Mesenteric fat pad (tissue), 1 donor: ENCODE measurements at places on chromosomes 1 and 21. TPM values are rescaled to one million over a fixed set of nuclear protein-coding genes. Genes with fewer than 3 reads are reported as not detected.

- DNase-seq: no peak
Observed at GRCh38 chr1:176187001-176187400, 20.1 kb downstream of the COP1 start.

GRCh38 chr1:67061266-67061665 lies 7.3 kb upstream of the SLC35D1 start:
- DNase-seq: no peak

Gene PTPN7
- total RNA-seq: 3.0 TPM

DNA sequence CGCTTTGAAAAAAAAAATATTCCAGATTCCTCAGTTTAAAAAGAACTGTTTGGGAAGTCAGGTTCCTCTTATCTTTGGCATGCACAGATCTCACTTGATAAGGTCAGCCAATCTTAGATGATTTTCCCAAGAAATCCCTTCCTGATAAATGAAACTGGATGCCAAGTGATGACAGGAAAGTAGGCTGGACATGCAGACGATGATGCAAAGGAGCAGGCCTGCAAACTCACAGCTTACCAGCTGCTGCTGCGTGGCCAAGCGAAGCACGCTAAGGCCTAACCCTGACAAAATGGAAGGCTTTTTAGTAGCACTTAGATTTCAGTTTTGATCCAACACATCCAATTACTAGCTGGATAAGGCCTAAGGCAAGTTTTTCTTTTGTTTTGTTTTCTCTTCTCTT lies 10.1 kb downstream of the TADA1 start:
- DNase-seq: no peak

DNA sequence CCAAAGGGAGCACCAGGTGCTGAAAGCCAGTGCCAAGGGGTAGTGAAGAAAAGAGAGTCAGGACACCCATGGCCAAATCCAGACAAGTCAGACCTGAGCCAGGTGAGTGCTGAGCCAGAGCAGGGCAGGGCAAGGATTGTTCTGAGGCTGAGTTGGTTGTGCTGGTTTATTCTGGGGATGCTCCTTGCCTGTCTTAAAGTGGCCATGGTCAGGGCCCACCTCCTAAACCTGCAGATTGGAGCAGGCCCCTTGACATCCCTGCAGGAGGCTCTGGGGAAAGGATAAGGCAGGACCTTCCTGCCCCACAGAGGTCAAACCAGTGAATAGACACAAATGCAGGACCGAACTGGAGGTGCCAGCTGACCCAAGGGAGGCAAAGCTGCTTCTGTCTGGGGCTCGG lies 138.4 kb downstream of the HIVEP3 start:
- DNase-seq: no peak

Gene SH2D5
- 0.22 TPM for total RNA-seq

Gene MRPS6
- total RNA-seq: 69.3 TPM

DNA sequence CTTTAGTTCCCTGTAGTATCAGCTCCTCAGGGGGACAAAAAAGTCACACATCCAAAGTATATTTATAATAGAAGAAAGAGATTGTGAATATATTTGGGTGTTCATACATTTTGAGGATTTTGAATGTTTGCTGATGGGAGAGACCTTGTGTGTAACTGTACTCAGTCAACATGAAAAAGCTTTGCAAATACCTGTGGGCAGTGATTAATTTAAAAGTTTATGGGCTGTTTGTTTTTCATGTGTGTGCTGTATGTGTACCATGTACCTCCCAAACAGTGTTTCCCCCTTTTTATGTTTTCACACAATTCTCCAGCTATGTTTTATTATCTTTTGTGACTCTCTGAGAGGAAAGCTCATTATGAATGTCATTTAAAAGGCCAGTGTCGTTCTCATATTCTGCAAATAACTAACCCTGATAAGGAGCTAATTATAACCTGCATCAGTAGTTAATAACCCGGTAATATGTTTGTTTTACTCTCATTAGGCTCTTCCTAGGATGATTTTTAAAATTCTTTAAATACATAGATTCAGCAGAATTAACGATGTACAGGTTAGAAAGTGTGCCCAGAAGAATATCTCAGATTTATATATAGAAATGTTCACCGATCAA lies 271.5 kb downstream of the NFIA start:
- no peak for DNase-seq

DNA sequence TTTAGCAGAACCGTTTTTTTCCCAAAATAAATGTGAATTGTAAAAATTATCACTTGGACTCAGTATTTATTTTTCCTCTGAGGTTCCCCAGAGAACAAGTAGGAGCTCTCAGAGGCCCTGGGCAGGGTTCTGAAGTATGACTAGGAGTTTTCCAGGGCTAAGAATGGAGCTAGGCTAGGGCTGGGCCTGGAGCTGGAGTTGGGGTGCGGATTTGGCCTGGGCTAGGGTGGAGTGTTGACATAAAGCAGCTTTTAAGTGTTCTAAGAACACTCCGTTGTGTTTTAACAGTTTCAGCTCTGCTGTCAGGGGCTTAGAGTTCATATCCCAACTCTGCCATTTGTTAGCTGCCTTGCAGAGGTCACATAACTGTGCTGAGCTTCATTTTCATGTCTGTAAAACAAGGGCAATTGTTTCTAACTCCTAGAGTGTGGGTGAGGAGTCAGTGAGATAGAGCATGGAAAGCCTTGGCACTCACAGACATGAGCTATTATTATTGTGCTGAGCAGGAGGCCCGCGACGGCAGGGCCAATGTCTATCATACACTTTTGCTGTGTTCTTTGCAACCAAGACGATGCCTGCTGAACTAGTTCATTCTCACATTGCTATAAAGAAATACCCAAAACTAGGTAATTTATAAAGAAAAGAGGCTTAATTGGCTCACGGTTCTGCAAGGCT lies 51.1 kb downstream of the LACTBL1 start:
- DNase-seq: no peak

- DNase-seq: no peak
Observed at GRCh38 chr1:35773711-35774110, 3.9 kb upstream of the CLSPN start.

Gene CFAP141
- total RNA-seq: not detected

DNA sequence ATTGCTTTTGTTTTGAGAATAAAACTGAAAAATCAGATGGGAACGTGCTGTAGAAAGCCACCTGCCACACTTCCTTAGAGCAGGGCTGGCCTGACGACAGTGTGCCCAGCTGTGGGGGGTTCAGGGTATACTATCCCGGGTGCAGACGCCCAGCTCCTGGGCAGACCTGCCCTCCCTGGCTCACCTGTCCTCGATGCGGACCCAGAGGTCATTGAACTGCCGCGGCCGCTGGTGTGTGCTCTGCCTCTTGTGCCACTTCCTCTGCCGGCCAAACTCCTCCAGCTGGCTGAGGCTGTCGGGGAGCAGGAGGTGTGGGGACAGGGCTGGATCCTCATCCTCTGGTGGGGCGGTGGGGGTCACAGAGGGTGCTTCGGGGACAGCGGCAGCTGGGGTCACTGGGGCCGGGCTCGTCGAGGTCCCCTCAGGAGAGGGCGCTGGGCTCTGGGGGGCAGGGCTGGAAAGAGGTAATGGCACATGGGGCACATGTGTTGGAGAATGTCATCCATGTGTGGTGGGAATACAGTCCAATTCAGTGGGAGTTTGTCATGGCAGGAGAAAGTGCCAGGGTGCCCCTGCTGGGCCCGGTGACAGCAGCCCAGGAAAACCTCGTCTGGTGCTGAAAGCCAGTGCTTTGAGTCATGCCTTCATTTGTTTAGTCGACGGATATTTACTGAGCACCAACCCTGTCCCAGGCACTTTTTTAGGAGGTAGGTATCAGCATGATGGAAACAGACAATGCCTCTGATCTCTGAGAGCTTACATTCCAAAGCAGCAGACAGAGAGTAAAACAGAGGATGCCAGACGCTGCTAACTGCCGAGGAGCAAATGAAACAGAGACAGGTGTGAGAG lies 222.0 kb downstream of the TRABD2B start:
- no peak for DNase-seq

- DNase-seq: no peak
Observed at GRCh38 chr1:115076384-115076915, 12.9 kb downstream of the TSPAN2 start.
